ENCODE measurements at places on chromosomes 12 and 14. TPM values are rescaled to one million over a fixed set of nuclear protein-coding genes. Genes with fewer than 3 reads are reported as not detected.
A peak's percentile ranks its signal among the peaks of the same experiment; 100 is the strongest.

- H3K27ac ChIP-seq = no peak overlapping the region
- H3K4me3 ChIP-seq = no peak overlapping the region
- no peaks in the 10 kb centered on the region for H3K4me1 ChIP-seq
- H3K36me3 ChIP-seq = no peaks in the 10 kb centered on the region
- H3K27me3 ChIP-seq = no peaks in the 10 kb centered on the region
- DNase-seq = no peak
Measured at GRCh38 chr12:45296046-45296586, 80.2 kb downstream of the ANO6 start.

- peaks cover 43% of the 10 kb centered on the region for H3K4me1 ChIP-seq
- H3K4me3 ChIP-seq = peak overlapping the region; percentile 89
- H3K27me3 ChIP-seq = no peaks in the 10 kb centered on the region
- peak; percentile 67 for DNase-seq
Measured at GRCh38 chr12:49827401-49828099, 663 bp downstream of the NCKAP5L start.

DNA sequence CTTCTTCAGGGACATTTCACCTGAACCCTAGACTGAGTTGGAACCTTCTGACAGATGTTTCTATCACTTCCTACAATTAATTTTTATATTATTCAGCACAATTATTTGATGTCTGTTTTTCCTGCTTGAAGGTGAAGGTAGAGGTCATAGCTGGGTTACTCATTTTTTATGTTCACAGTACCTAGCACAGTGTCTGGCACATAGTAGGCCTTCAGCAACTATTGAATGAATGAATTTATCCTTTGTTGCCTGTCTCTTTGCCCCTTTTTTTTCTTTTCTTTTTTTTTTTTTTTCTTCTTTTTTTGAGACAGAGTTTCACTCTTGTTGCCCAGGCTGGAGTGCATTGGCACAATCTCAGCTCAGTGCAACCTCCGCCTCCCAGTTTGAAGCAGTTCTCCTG, 29.5 kb upstream of the FAM177A1 start:
- H3K27ac ChIP-seq = no peak overlapping the region
- H3K36me3 ChIP-seq = peaks cover 67% of the 10 kb centered on the region
- DNase-seq = no peak
- no peak overlapping the region for H3K4me3 ChIP-seq

DNA sequence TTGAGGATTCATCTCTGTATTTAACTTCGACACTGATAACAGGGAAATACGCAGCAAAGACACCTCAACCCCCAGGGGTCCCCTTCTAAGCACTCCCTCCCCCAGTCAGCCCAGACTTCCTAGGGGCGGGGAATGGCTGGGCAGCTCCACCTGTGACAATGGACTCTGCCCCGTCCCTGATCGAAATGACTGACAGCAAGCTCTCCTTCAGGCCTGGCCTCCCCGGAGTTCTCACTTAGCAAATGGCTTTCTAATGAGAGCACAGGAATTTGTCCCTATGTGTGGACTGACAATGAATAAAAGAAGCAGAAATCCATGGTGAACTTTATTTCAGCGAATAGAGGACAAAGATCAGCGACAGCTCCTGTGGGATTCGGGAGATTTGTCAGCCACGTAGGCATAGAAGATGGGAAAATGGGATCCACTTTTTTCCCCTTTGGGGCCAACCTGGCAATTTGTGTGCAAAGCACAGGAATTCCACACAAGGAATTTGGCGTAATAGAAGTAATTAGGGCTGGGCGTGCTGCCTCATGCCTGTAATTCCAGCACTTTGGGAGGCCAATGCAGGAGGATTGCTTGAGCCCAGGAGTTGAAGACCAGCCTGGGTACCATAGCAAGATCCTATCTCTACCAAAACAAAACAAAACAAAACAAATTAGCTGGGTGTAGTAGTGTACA, 63.8 kb downstream of the TNFAIP2 start:
- no peaks in the 10 kb centered on the region for H3K27me3 ChIP-seq
- DNase-seq = no peak
- no peak overlapping the region for H3K27ac ChIP-seq
- H3K4me1 ChIP-seq = no peaks in the 10 kb centered on the region

- no peaks in the 10 kb centered on the region for H3K27me3 ChIP-seq
- H3K4me1 ChIP-seq = peaks cover 70% of the 10 kb centered on the region
- peak overlapping the region; percentile 33 for H3K4me3 ChIP-seq
- peak; percentile 84 for DNase-seq
- peaks cover 18% of the 10 kb centered on the region for H3K36me3 ChIP-seq
Measured at GRCh38 chr12:45914090-45914489, 76.3 kb downstream of the SCAF11 start.

DNA sequence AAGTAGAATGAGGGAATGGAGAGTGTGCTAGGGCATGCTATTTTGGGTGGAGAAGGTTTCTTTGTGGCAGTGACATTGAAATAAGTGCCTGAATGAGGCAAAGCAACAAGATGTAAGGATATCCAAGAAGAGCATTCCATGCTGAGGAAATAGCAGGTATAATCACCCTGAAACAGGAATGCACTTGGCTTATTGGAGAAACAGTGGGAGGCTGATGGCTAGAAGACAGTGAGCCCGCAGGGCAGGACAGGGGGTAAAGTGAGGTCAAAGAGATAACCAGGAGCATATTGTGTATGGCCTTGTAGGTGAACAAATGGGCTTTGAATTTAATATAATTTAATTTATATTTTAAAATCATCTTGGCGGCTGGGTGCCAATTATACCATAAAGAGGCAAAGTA, 877.0 kb downstream of the DIO2 start:
- no peaks in the 10 kb centered on the region for H3K27me3 ChIP-seq
- H3K4me1 ChIP-seq = no peaks in the 10 kb centered on the region
- H3K27ac ChIP-seq = no peak overlapping the region
- H3K4me3 ChIP-seq = no peak overlapping the region
- no peak for DNase-seq
- no peaks in the 10 kb centered on the region for H3K36me3 ChIP-seq

- H3K4me3 ChIP-seq = no peak overlapping the region
- no peak overlapping the region for H3K27ac ChIP-seq
- H3K36me3 ChIP-seq = peaks cover 5% of the 10 kb centered on the region
- DNase-seq = peak; percentile 38
- no peaks in the 10 kb centered on the region for H3K27me3 ChIP-seq
Measured at GRCh38 chr12:22190-22529, 44.4 kb upstream of the IQSEC3 start.

DNA sequence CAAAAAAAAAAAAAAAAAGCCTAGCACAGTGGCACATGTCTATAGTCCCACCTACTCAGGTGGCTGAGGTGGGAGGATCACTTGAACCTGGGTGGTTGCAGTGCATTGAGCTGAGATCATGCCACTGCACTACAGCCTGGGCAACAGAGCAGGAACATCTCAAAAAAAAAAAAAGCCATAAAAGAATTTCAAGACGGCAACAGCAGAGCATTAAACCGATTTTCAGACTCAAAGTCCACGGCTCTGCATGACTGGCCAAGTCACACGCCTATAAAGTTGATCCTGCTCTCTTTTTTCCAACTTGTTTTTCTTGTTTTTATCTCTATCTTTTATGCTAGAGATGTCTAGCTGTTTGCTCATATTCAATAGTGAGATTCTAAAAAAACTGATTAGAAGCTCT, 45.3 kb downstream of the FBXO34 start:
- peak overlapping the region; percentile 9 for H3K4me3 ChIP-seq
- H3K27ac ChIP-seq = peak overlapping the region; percentile 39
- peaks cover 55% of the 10 kb centered on the region for H3K36me3 ChIP-seq
- H3K4me1 ChIP-seq = peaks cover 24% of the 10 kb centered on the region
- H3K27me3 ChIP-seq = no peaks in the 10 kb centered on the region
- DNase-seq = no peak

DNA sequence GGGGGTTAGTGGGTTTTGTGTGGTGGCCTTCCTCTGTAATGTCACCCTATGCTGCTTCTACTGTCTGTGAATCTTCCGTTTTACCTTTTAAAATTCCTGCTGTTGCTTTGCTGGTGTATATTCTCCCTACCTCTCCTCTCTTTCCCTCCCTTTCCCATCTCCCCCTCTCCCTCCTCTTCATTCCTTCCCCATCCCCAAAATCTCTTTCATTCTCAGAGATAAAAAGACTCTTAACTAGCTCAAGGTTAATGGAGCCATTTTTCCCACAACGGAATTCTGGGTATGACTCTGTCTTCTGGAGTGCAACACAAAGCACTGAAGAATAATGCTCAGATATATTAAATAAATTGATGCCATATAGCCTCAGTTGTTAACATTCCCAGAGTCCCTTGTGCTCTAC, 148.1 kb downstream of the EGLN3 start:
- no peaks in the 10 kb centered on the region for H3K27me3 ChIP-seq
- peaks cover 3% of the 10 kb centered on the region for H3K4me1 ChIP-seq
- H3K36me3 ChIP-seq = no peaks in the 10 kb centered on the region

DNA sequence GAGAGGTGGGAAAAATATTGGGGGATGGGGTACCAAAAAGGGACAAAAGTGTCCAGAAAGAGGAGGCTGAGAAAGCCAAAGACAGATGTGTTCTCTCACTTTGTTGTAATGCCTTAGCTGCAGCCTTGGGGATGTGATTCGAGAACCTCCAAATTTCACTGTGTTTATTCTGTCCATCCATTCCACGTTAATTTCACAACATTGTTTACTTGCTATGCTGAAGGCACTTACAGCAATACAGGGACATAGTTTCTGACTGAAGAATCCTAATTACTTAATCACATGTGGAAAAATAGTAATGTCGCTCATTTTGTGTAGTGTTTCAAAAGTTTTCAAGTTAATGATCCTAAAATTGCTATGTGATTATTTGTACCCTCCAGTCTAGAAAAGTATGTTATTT, 146.2 kb upstream of the SLC38A2 start:
- no peak overlapping the region for H3K27ac ChIP-seq
- H3K36me3 ChIP-seq = no peaks in the 10 kb centered on the region
- H3K27me3 ChIP-seq = no peaks in the 10 kb centered on the region
- DNase-seq = no peak

- H3K27me3 ChIP-seq = no peaks in the 10 kb centered on the region
- H3K36me3 ChIP-seq = no peaks in the 10 kb centered on the region
- no peaks in the 10 kb centered on the region for H3K4me1 ChIP-seq
- no peak overlapping the region for H3K27ac ChIP-seq
- no peak overlapping the region for H3K4me3 ChIP-seq
Measured at GRCh38 chr12:81417056-81417455, 339.2 kb downstream of the ACSS3 start.

- no peak overlapping the region for H3K4me3 ChIP-seq
- peaks cover 10% of the 10 kb centered on the region for H3K4me1 ChIP-seq
Measured at GRCh38 chr14:23062002-23062401, 4.7 kb upstream of the CDH24 start.

- H3K4me1 ChIP-seq = no peaks in the 10 kb centered on the region
- no peak overlapping the region for H3K27ac ChIP-seq
- H3K27me3 ChIP-seq = no peaks in the 10 kb centered on the region
- H3K4me3 ChIP-seq = no peak overlapping the region
- H3K36me3 ChIP-seq = no peaks in the 10 kb centered on the region
Measured at GRCh38 chr14:78075555-78076277, 94.5 kb upstream of the NRXN3 start.

GRCh38 chr14:89833120-89833532, 121.4 kb downstream of the EFCAB11 start:
- no peak overlapping the region for H3K27ac ChIP-seq
- H3K36me3 ChIP-seq = no peaks in the 10 kb centered on the region
- DNase-seq = no peak

DNA sequence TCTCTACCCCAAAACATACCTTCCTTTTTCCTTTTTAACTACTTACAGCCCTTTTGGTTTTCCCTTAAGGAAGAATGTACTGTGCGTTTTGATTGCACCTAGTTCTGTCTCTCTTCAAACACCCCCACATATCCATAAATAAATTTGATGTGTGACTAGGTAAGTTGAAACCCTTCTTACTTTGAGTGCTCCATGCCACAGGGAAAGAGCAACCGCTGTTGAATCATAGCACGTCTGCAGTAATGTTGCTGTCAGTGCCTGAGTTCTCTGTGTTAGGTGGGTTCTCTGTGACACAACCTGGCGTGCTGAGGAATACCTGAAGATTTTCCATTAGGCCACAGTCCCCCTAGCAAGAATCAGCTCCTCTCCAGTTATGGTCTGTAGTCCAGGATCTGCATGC, 102.1 kb downstream of the FIGNL2 start:
- no peaks in the 10 kb centered on the region for H3K27me3 ChIP-seq
- no peak overlapping the region for H3K27ac ChIP-seq
- no peaks in the 10 kb centered on the region for H3K36me3 ChIP-seq

GRCh38 chr12:116148844-116149243, 128.6 kb downstream of the MED13L start:
- H3K4me3 ChIP-seq = no peak overlapping the region
- no peaks in the 10 kb centered on the region for H3K27me3 ChIP-seq
- no peaks in the 10 kb centered on the region for H3K4me1 ChIP-seq
- H3K27ac ChIP-seq = no peak overlapping the region
- no peaks in the 10 kb centered on the region for H3K36me3 ChIP-seq

GRCh38 chr14:32224737-32225377, 21.8 kb upstream of the RNU6-8 start:
- peak; percentile 67 for DNase-seq
- no peak overlapping the region for H3K27ac ChIP-seq
- no peak overlapping the region for H3K4me3 ChIP-seq
- H3K4me1 ChIP-seq = no peaks in the 10 kb centered on the region
- no peaks in the 10 kb centered on the region for H3K36me3 ChIP-seq

- no peak overlapping the region for H3K27ac ChIP-seq
- no peaks in the 10 kb centered on the region for H3K27me3 ChIP-seq
- DNase-seq = no peak
- no peaks in the 10 kb centered on the region for H3K4me1 ChIP-seq
- H3K36me3 ChIP-seq = no peaks in the 10 kb centered on the region
Measured at GRCh38 chr12:48296586-48297282, 54.0 kb downstream of the ZNF641 start.

DNA sequence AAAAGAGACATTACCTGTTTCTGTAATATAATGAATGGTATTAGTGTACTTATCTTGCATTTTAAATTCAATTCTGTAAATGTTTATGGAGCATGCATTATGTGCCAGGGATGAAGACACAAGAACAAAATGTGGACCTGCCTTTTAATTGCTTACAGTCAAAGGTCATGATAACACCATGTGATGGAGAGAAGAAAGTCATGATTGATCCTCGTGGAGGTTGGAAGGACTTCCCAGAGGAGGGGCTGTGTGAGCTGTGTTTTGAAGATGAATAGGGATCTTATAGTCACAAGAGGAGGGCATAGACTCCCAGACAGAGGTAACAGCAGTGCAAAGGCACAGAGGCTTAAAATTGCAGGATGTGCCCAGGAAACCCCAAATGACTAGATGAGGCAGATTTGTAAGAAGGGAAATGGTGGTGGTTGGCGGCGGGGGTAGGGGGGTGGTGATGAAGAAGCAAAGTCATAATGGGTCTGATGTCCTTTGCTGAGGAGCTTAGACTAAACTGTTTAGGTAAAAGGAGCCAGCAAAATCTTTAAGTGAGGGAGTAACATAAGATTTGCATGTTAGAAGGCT, 151.5 kb downstream of the PRKCH start:
- H3K27ac ChIP-seq = peak overlapping the region; percentile 92
- peaks cover 73% of the 10 kb centered on the region for H3K4me1 ChIP-seq
- H3K36me3 ChIP-seq = no peaks in the 10 kb centered on the region
- H3K4me3 ChIP-seq = peak overlapping the region; percentile 66

PTPRB gene
- total RNA-seq = 0.07 TPM

ABCD2 gene
- total RNA-seq = not detected

CARMIL3 gene
- 110 TPM for total RNA-seq

RAN gene
- total RNA-seq = 897 TPM

KRT78 gene
- total RNA-seq = not detected

CEBPE gene
- total RNA-seq = 0.11 TPM

GLIPR1L1 gene
- total RNA-seq = not detected

TGM1 gene
- total RNA-seq = 1.3 TPM

All from Karpas-422 (cell line).